Stimulated activated CD4-positive, alpha-beta T cell treated with anti-CD3 and anti-CD28 coated beads, Interleukin-1b, Interleukin-23, amount 100 ng/mL, for 1 hour (primary cell): ENCODE measurements at places on chromosomes 1 and 21.

- DNase-seq: no peak
Observed at GRCh38 chr1:209041927-209042326, 541.6 kb upstream of the CAMK1G start.

- DNase-seq: no peak
Observed at GRCh38 chr1:42993502-42994136, 35.0 kb upstream of the SLC2A1 start.

- no peak for DNase-seq
Observed at GRCh38 chr1:171455967-171456366, 29.4 kb upstream of the PRRC2C start.

- DNase-seq: no peak
Observed at GRCh38 chr1:35112668-35113067, 33.5 kb downstream of the ZMYM1 start.

DNA sequence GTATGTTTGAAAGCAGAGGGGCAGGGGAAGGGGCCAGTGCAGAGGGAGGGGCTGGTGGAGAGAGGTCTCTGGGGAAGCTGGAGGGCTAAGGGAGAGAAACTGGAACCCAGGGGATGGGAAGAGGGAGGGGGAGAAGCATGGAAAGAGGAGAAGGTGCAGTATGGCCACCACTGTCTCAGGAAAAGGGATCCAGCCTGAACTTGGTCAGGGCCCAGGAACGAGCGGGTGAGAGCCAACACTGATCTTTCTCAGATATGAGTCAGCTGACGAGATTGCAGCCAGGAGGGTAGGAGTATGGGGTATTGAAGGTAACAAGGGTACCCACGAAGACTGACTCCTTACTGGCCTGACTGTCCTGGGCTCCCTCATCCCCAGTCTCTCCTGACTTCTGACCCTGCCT is 18.0 kb downstream of the TIE1 start:
- no peak for DNase-seq

GRCh38 chr21:15343066-15343465 is 278.3 kb upstream of the NRIP1 start:
- DNase-seq: no peak

DNA sequence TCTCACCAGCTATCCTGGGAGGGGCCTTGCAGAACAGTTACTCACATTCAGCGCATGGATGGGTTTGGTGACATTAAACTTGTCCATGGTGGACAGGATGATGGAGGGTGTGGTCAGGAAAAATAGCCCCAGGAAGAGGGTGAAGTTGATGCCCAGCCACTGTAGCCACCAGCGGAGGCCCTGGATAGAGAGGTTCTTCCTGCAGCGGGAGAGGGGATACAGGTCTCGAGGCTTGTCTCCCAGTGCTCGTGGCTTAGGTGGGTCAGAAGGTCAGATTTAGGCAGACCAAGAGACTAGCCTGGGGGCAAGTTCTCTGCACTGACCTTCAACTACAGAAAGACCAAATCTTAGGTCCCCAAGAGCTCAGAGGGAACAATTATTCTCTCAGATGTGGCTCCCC is 23.0 kb downstream of the TMEM63A start:
- no peak for DNase-seq

DNA sequence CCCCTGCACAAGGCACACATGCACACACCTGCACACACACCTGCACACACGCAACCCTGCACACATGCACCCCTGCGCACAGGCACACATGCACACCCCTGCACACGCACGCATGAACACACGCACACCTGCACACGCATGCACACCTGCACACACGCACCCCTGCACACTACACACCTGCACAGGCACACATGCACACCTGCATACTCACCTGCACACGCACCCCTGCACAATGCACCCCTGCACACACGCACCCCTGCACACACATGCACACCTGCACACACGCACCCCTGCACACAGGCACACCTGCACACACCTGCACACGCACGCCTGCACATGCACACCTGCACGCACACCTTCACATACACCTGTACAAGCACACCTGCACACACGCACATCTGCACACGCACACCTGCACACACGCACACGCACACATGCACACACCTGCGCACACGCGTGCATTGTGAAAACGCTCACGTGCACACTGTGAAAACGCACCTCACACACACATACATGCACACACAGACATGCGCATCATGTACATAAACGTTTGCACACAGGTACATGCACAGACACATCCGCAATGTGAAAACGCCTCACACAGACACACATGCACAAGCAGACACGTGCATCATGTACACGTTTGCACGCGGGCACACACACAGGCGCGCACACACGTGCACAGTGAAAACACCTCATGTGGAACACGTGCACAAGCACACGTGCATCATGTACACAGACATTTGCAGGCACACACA is 8.2 kb downstream of the DVL1 start:
- no peak for DNase-seq

DNA sequence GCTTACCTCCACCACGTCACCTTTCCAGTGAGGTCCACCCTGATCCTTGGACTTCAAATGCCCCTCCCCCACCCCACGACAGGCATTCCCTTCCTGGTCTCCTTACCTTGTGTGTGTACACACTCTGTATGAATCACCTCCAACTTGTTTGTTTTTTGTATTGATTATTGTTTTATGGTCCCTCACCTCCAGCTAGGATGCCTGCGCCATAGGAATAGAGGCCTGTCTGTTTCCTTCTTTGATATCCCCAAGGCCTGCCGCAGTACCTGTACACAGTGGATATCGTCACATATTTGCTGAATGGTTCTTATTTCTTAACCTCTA is 219.6 kb upstream of the POU3F1 start:
- DNase-seq: no peak

- DNase-seq: no peak
Observed at GRCh38 chr1:117644696-117645311, 39.0 kb downstream of the TENT5C start.

DNA sequence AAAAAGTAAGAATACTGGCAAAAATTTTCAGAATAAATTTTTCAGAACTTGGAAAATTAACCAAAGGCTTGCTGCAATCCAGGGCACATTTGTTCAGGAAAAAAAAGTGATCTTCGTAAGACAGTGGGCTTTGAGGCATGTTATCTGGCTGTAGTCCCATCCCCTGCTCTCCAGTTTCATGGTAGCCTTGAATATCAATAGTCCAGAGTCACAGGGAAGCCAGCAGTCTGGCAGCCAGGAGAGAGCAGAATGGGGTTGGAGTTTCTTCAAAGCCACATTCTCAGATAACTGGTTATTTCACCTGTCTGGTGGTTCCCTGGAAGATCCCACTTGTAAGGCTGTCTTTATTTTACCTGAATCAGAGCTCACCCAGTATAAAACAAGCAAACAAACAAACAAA is 669.3 kb downstream of the MATN1 start:
- no peak for DNase-seq

- DNase-seq: no peak
Observed at GRCh38 chr1:66156144-66156543, 363.4 kb downstream of the PDE4B start.

- no peak for DNase-seq
Observed at GRCh38 chr1:91928026-91928425, 21.2 kb upstream of the BRDT start.

GRCh38 chr1:46991083-46991923 is 32.2 kb upstream of the CYP4X1 start:
- DNase-seq: no peak

GRCh38 chr1:12060500-12060899 is 2.6 kb upstream of the TNFRSF8 start:
- no peak for DNase-seq

- DNase-seq: no peak
Observed at GRCh38 chr21:36664662-36664990, 34.3 kb upstream of the SIM2 start.

- DNase-seq: no peak
Observed at GRCh38 chr1:34806396-34806795, 13.6 kb downstream of the GJA4 start.

- peak; percentile 37 for DNase-seq
Observed at GRCh38 chr1:160607011-160607671, 27.8 kb upstream of the CD84 start.
